ENCODE measurements at places on chromosomes 5 and 9.
A peak's percentile ranks its signal among the peaks of the same experiment; 100 is the strongest.

GRCh38 chr5:644971-645370, 32.8 kb downstream of the CEP72 start:
- DNase-seq = no peak

DNA sequence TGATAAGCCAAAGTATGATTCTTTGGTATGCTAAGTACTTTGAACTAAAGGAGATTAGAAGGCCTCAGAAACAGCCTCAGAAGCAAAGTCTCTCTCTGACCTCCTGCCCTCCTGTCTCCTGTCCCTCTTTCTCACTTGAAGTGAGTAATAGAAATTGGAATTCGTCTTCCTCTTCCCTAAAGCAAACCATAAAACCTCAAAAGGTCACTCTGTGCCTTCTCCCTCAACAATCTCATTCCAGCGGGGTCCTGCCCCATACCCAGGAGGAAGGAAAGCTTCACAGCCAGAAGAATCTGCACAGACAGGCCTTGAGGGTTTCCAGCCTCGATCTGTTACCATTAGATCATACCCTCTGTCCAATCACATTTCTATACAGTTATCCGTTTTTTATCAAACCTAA, 87.8 kb downstream of the HAPLN1 start:
- peak; percentile 81 for DNase-seq

- no peak for DNase-seq
Measured at GRCh38 chr5:28576022-28576421, 1537.6 kb upstream of the CDH9 start.

- no peak for DNase-seq
Measured at GRCh38 chr5:150052226-150052955, 34.0 kb downstream of the CSF1R start.

DNA sequence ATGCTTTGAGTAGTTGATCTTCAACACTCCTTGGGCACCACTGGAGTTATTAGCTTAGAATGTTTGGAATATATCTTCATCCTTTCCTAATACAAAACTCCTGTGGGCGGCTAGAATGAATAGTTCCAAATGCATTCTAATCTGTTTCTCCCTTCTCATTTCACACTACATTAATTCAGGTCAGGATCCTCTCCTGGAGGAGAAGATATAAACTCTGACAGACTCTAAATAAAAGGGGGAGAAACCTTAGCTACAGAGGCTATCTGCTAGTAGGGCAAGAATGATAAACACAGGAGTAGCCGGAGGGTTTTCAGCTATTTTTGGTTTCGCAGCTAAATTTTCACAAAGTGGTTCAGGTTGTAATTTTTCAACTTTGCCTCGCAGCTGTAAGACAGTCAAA, 45.2 kb upstream of the FAM240B start:
- no peak for DNase-seq

DNA sequence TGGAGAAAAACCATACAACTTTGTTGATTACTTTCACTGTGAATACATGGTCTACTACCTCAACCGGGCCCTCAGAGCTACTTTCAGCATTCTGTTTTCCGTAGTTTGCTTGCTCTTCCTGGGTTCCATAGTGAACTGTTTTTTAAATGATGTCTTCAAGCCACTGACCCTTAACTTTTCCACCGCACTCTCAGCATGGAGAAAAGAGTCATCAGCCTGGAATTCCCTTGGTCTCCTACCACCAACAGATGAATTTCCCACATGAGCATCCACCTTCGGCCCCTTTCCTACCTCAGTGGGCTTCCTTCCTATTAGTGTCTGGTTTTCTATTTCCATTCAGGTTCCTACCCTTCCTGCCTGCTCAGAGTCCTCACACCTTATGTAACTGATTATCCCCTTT, 135.9 kb upstream of the ADAMTSL1 start:
- DNase-seq = no peak

GRCh38 chr5:83538786-83539462, 67.4 kb downstream of the VCAN start:
- DNase-seq = no peak

Measured in foreskin fibroblast (primary cell).